ENCODE measurements at places on chromosomes 3 and 15.

DNA sequence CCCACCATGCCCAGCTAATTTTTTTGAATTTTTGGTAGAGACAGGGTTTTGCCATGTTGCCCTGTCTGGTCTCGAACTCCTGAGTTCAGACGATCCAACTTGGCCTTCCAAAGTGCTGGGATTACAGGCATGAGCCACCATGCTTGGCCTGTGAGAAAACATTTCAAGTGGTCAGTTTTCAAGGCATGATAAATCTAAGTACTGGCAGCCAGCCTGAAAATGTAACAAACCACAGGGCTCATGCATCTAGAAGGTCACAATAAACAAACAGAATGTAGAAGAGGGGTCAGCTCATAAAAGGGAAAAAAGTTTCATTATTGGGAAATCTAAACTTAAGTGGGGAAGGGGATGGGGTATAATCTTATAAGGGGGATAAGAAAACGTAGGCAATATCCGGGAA is 39.9 kb downstream of the PPCDC start:
- DNase-seq: peak; percentile 30

DNA sequence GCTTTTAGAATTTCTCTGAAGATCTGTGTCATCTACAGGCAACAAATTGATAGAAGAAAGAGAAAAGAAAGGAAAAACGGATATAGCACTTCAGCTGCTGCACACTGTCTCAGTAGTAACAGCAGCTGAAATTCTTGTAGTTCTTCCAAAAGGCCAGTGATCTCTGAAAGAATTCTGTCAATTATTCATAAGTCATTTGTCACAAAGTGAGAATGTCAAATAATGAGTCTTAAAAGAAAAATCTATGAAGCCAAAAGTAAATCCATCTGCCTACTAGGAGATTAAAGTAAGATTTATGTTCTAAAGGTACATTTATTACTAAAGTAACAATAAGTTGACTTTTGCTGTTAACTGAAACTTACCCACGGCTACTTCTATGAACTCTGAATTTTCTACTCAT is 24.6 kb downstream of the IFT80 start:
- no peak for DNase-seq

GRCh38 chr3:186476044-186476468 is 68.1 kb downstream of the CRYGS start:
- no peak for DNase-seq

- DNase-seq: no peak
Observed at GRCh38 chr3:79187426-79187825, 580.4 kb downstream of the ROBO1 start.

- peak; percentile 68 for DNase-seq
Observed at GRCh38 chr3:120908030-120908794, at the start of gene STXBP5L. Gene STXBP5L (plus strand): TSS chr3:120908205. CDS start chr3:120909579, 1,374 bp downstream.

GRCh38 chr15:40323953-40324937 is 753 bp downstream of the INAFM2 start:
- DNase-seq: peak; percentile 37

DNA sequence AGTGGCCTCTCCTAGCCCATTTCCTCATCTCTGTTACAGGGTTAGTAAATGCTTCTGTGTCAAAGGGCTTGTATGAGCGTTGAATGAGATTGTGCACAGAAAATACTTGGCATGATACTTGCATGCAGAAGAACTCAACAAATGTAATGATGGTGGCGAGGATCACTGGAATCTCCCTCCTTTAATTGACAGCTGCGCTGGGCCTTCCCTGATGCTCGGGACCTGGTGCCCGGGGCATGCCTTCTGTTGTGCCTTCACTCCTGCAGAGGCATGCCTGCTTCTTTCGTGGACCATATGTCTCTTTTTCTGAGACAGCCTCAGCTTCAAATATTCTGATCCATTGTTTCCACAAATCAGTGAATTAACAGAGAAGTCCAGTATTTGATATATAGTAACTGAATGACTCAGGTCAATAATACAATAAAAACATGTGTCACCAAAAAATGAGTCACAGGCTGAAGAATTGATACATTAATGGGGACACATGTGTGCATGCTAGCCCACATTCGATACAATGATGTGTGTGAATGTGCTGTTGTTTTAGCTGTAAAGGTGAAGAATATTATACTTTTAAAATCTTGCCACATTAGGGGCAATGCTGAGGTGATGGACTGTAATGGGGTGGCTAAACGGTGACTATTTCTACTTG is 243.3 kb upstream of the TBL1XR1 start:
- no peak for DNase-seq

- DNase-seq: peak; percentile 7
Observed at GRCh38 chr3:160376681-160377080, 22.3 kb downstream of the IFT80 start.

GRCh38 chr3:119891944-119892721 is 110.2 kb downstream of the NR1I2 start:
- DNase-seq: peak; percentile 77

DNA sequence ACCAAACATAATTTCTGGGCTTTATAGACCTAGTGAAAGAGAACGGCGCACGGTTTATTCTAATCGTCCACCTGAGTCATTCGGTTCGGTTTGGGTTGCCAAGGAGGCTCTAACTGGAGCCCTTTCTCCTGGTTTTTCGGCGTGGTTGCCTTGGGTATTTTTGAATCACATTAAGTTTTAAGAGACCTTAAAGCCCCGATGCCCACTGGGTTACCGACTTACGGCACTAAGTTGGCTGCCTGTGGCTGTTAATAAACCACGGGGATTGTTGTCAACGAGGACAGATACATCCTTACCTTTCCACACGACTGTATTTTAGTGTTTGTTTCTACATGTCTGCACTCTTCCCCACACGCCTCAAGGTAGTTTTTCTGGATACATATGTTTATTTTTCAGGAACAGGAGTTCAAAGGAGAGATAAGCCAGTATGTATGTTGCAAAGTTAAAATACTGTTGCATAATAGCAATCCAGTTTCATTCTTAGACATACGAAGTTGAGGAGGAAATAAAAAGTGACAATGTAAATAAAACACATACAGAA is 1.2 kb upstream of the ANP32A start:
- no peak for DNase-seq

DNA sequence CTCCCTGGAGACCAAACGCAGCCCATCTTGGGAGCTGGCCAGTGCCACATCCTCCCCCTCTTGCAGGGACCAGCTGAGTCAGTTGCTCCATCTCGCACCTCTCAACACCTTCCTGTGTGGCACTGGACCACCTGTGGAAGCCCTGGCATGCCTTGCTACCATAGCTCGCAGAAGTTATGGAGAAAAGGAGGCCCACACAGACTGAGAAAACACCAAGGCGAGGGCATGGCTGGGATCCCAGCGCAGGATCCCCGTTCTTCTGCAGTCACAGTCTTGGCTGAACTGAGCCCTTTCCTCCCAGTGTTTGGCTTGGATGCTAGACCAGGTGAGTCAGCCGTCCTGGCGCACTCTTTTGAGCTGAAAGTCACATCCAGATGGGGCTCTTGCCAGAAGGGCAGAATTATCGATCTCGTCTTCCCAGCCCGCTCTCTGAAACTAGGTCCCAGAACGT is 46.9 kb downstream of the CHRD start:
- DNase-seq: no peak

GRCh38 chr15:83843471-83843871 is 189.5 kb downstream of the ADAMTSL3 start:
- DNase-seq: no peak

- DNase-seq: no peak
Observed at GRCh38 chr3:194941360-194941955, 255.8 kb downstream of the FAM43A start.

DNA sequence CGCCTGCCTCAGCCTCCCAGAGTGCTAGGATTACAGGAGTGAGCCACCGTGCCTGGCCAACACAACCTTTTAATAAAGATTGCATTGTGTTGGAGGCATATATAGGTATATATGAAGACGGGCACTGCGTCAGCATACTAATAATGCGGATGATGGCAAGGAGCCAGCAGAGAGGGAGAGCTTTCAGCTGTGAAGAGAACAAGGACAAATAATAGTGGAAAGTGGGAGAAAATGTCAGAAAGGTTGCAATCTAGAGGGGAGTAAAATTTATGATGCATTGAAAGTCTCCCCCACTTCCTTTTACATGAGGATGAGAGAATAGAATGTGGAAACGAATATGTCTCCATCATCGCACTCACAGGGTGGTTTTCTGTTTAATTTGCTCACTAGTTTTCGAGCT is 170.5 kb upstream of the TBL1XR1 start:
- no peak for DNase-seq

- no peak for DNase-seq
Observed at GRCh38 chr3:101603184-101603583, 29.2 kb downstream of the PCNP start.

DNA sequence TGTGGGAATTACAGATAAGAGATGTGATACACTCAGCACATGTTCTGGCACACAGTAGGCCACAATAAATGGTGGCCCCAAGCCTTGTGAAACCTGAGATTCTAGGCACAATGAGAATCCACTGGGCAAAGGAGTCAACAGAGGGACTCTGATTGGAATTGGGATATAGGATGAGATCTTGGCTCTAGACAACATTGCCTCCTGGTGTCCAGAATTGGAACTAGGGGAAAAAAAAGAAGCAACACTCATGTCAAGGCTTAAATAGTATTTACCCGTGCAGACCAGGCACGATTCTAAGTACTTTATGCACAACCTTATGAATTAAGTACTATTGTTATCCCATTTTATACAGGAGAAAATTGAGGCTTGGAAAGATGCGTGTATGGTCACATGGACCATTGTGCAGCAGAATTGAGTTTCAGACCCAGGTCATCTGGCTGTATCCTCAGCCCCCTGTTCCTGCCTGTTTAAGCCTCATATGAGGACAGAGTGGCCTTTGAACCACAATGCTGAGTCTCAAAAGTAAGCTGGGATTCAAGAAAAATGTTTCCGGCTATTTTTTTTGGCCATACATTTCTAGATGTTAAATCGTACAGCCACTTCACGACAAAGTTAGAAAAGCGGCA is 124.8 kb downstream of the SV2B start:
- peak; percentile 8 for DNase-seq

GRCh38 chr3:4302747-4303146 is 422 bp upstream of the SETMAR start:
- no peak for DNase-seq

GRCh38 chr15:33915571-33916407 is 52.5 kb upstream of the CHRM5 start:
- no peak for DNase-seq

- peak; percentile 89 for DNase-seq
Observed at GRCh38 chr3:166455744-166456143, 618.5 kb upstream of the BCHE start.

DNA sequence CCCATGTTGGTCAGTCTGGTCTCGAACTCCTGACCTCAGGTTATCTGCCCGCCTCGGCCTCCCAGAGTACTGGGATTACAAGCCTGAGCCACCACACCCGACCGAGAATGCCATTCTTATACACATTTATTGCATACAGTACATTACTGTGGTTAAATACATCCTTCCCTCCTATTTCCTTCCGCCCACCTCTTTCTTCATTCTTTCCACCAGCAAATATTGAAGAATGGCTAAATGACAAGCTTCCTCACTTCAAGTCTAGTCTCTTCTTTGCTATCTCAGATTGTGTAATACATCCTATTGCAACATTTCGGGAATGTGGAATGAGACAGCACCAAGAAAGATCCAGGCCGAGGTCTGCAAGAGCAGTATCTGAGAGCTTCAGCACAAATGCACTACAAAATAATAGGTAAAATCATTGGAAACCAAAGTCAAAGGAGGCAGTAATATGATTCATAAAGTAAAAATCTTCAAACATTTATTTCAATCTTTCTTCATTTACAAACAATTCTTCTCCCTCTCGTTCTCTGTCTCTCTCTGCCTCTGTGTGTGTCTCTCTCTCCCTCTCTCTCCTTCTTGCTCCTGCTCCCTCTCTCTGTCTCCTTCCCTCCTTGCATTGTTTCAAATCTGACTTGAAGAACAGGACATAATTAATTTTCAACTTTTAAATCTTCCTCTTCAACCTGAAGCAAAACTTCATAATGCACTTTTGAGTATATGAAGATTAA is 94.7 kb upstream of the TGFBR2 start:
- peak; percentile 95 for DNase-seq

DNA sequence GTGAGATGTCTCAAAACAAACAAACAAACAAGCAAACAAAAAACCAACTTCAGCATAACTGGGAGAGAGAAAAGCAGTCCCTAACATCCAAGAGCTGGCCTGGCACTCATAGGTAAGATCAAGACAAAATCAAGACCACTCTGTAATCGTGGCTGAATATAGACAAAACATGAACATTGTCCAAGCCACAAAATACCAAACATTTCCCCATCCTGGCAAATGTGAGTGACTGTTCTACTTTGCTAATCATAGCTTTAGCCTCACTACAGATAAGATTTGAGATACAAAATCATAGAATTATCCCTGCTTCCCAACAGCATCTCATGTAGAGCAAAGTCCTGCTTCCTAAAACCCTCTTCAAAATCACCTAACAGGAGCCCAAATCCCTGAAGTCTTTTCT is 116.7 kb upstream of the PRTG start:
- peak; percentile 22 for DNase-seq

DNA sequence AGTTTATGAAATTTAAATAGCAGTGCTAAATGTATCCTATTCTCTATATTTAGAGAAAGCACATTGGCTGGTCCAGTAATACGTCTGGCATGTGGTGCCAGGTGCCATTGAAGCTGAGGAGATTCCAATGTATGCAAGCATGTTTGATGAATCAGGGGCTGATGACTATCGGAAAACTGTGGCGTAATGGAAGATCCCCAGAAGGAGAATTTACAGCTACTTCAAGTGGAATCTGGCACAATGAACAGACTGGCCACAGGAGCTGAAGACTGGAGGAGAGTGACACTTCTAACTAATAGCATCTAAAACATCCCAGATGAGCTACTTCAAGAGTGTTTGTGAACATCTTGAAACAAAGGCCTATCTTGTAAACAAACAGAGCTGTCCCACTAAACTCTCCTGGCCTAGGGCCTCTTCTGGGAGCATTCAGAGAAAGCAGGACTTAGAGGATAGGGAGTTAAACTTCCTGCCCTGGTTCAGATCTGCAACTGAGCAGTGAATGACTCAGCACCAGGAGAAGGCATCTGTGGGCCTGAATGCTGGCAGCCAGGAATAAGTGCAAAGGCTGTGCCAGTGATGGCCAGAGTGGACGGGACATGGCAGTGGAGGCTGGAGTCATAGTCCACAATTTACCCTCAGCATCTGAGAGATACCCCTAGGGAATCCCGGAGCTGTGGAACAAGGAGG is 15.2 kb upstream of the ACTC1 start:
- DNase-seq: peak; percentile 88

DNA sequence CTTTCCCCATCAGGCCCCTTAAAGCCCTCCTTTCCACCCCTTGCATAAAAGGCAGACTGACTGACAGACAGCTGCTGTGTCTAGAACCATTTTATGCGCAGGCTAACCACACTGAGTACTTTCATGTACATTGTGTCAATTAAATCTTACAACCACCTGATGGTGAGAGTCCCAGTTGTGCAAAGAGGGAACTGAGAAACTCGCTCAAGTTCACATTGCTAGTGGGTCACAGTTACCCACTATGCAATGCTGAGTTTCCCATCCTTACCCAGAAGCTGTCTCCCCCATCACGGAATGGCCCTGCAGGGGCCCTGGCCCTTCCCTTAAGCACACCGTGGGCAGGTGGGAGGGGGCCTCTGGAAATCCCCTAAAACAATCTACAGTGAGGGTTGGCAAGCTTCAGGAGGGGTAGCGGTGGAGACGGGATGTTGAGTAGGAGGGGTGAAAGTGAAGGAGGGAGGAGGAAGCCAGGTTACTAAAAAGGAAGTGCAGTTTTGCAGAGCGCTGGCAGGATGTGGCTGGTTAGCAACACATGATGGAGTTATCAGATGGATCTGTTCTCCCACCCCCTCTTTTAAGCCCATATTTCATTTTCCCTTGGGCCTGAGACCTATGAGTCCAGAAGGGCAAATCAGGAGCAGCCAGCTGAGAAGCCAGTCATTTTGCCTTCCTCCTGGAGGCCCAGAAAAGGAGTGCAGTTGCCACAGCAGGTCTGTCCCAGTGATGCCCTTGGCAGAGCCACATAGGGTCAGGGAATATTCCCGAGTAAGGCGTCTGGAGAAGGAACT is 30.0 kb downstream of the STARD5 start:
- no peak for DNase-seq

All from fibroblast of skin of scalp (primary cell).